ENCODE measurements at places on chromosomes 7 and 10. TPM values are rescaled to one million over a fixed set of nuclear protein-coding genes. Genes with fewer than 3 reads are reported as not detected.

Gene EN2
- total RNA-seq: not detected

Gene NEBL
- total RNA-seq: 0.44 TPM

Gene OR2A42
- total RNA-seq: not detected

Gene SPDYE8
- not detected for total RNA-seq

DNA sequence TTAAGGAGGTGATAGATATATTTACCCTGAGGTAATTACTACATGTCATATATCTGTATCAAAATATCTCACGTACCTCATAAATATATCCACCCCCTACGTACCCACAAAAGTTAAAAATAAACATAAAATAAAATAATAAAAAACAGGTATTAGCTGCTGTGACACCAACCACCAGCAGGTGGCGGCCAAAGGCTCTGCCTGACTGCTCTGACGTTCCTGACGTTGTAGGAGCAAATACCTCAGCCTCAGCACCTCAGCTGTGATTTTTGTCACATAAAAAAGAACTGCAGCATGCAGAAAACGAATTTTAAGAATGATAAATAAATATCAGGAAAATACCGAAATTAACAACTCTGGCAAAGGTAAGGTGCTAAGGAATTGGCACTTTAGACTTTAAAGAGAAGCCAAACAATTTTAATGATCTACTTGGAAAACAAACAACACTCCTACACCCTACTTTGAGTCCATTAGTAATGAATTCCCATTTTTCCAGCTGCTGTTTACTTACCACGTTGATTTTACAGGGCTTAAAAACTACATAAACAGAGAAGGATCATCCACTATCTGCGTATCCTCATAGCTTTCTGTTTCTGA is 125.4 kb upstream of the TARP start:
- DNase-seq: no peak

GRCh38 chr7:75981453-75982305 is 12.7 kb downstream of the TMEM120A start:
- DNase-seq: no peak

GRCh38 chr10:44921061-44921460 is 9.9 kb downstream of the TMEM72 start:
- no peak for DNase-seq

DNA sequence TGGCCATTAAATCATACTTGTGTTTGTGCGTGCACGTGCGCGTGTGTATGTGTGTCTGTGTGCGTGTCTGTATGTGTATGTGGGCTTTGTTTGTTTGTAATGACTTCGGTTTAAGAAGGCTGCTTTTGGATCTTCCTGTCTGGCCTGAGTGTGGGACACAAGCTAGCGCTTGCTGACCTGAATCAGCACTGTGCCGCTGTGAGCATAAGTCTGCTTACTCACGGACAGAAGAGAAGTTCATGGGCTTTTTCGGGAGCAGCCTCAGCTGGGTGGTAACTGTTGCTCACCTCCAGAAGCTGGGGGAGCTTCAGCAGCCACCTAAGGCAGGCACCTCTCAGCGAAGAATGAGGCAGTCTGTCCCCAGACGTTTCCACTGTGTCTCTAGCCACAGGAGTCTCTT is 56.1 kb upstream of the TRUB1 start:
- DNase-seq: no peak

GRCh38 chr7:99742737-99743394 is 7.9 kb upstream of the CYP3A7 start:
- DNase-seq: no peak

GRCh38 chr10:108204528-108205305 is 1040.2 kb upstream of the SORCS1 start:
- no peak for DNase-seq

Measured in glomerular endothelial cell (primary cell).